ENCODE measurements at places on chromosomes 4 and X.

DNA sequence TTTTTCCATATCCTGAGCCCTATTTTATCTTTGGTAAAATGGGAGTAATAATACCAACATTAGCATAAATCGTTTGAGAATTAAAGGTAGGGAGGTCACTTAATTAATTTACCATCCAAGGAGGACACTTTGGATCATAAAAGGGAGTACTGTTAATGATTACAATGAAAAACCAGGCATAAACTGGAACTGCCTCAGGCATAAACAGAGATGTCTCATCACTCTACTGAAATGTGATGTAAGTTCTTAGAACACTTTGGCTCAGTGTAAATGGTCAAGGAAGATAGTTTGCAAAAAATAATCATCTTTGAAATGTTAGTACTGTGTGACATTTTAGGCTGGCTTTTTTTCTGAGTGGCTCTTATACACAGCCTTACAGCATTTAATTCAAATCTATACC lies 268.7 kb downstream of the SLC39A8 start:
- no peak for DNase-seq

DNA sequence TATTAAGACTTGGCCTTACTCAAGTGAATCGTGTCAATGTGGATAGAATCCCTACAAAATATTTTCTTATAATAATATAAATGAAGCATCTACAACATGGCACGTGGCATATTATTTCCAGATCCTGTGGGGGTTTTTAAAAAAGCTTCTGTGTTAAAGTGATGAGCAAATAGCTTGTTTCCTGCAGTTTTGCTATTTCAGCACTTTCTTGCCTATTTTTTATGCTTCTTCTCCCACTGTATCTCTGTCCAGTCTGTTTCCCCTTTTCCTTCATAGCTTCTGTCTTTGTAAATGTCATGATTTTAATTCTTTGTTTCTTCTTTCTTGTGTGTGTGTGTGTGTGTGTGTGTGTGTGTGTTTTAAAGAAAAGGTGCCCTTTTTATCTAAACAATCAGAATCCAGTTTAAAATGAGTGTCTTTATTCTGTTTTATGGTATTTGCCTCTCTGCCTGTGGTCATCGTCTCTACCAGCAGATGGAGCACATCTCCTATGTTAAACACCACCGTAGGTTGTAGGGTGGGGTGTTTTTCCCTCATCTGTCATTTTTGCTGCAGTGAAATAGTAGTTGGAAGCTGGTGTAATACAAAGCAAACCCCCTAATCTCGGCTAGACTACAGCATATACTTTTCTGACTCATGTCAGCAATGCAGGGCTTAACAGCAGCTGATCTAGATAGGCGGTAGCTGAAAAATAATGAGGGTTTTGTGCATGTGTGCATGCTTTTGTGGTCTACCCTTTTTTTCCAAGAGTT lies 33.1 kb downstream of the FTHL17 start:
- DNase-seq: peak; percentile 22

GRCh38 chr4:95362906-95363558 lies 185.7 kb downstream of the UNC5C start:
- peak; percentile 39 for DNase-seq

GRCh38 chrX:101764538-101764937 lies 104.9 kb upstream of the ARMCX2 start:
- no peak for DNase-seq

DNA sequence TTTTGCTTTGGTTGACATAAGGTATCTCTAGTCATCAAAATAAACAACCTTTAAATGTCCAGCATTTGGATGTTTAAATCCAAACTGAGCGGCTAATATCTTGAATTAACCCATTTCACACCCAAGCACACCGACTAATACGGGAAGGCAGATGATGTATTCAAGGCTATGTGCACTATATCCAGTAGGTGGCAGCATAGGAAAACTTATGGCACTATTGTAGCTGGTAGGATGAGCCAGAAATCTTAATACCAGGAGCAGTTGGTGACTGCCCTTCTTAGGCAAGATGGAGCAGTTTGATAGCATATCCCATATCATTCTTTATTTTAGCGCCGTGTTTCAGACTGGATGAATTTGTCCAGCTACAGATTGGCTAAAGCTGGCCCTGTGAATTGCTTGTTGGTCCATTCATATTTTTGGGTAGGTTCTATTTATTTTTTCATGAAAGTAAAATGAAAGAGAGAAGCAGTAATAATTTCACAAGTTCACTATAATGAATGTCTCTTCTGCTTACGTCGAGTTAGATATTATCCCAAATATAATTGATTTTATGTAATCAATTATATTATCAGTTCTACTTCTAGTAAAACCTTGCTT lies 24.4 kb downstream of the UCHL1 start:
- DNase-seq: no peak

Measured in WTC11 (cell line).